ENCODE measurements at places on chromosomes 7 and 10.

DNA sequence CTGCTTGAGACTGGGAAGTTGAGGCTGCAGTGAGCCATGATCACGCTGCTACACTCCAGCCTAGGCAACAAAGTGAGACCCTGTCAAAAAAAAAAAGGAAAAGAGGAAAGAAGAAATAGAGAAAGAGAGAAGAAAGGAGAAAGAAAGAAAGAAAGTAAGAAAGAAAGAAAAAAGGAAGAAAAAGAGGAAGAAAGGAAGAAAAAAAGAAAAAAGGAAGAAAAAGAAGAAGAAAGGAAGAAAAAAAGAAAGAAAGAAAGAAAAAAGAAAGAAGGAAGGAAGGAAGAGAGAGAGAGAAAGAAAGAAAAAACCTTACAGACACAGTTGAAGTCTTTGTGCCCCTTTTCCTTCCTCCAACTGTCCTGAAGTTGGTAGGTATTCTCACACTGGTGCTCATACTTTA is 26.6 kb upstream of the LEP start:
- DNase-seq, result no peak

DNA sequence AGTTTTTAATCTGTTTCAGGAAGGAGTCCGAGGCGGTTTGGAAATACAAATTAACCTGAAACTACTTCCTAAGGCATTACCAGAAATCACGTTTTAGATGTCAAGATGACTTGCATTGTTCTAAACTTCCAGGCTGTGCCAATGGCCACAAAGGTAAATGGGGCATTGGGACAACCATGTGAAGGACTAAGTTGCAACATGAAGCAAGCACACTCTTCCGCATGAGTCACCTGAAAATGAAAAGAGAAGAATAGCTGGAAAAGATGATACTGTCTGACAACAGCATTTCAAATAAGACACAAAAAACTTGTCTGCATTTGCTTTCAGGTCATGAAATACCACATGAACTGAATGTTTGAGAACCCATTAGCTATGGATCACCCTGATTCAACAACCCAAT is 262.1 kb downstream of the AHR start:
- DNase-seq, result no peak

DNA sequence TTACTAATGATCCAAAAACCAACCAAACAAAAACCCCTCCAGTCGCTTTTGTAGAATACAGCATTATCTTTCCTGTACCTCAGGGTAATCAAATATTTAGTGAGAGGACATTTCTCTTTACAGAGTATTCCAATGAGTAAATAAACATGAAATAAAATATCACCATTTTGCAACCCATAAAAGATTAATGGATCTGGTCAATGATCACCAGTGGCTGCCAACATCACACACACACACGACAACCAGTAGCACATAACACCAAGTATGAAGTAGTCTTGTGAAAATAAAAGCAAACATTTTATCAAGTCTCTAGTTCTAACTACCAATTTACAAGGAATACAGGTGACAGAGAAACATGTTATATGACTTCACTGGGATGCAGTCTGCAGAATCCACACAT is 188.6 kb upstream of the IMMP2L start:
- DNase-seq, result no peak

GRCh38 chr7:109449760-109450159 is 880.1 kb downstream of the DNAJB9 start:
- DNase-seq, result no peak

- no peak for DNase-seq
These were observed 415.1 kb downstream of the CCSER2 start for GRCh38 chr10:84743483-84743882.
